ENCODE measurements at places on chromosomes 16 and 17.
A peak's percentile ranks its signal among the peaks of the same experiment; 100 is the strongest.

- no peak for DNase-seq
These were observed 27.2 kb downstream of the CLEC16A start for GRCh38 chr16:10971560-10971961.

DNA sequence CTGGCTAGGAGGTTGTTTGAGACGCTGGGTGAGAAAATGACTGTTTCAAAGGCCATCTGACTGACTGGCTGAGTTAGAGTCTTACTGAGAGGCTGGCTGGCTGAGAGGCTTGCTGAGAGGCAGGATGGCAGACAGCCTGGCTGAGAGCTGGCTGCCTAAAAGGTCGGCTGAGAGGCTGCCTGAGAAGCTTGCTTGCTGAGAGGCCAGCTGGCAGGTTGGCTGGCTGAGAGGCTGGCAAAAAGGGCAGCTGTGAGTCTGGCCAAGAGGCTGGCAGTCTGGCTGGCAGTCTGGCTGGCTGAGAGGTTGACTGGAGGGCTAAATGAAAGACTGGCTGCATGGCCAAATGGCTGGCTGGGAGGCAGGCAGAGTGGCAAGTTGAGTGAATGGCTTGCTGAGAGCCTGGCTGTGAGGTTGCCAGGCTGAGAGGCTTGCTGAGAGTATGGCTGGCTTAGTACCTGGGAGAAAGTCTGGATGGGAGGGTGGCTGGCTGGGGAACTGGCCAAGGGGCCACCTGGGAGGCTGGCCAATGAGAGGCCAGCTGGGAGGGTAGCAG is 35.3 kb upstream of the ACSM2B start:
- no peak for DNase-seq

GRCh38 chr17:81513753-81514488 is 1.3 kb upstream of the ACTG1 start:
- DNase-seq = no peak

GRCh38 chr17:36188891-36189306 is 7.7 kb downstream of the CCL3L1 start:
- no peak for DNase-seq

- DNase-seq = no peak
These were observed 54.6 kb downstream of the WDR45B start for GRCh38 chr17:82593590-82594087.

GRCh38 chr17:82228278-82228841 is 482 bp upstream of the SLC16A3 start:
- peak; percentile 55 for DNase-seq

GRCh38 chr17:11668618-11669017 is 70.3 kb downstream of the DNAH9 start:
- no peak for DNase-seq

DNA sequence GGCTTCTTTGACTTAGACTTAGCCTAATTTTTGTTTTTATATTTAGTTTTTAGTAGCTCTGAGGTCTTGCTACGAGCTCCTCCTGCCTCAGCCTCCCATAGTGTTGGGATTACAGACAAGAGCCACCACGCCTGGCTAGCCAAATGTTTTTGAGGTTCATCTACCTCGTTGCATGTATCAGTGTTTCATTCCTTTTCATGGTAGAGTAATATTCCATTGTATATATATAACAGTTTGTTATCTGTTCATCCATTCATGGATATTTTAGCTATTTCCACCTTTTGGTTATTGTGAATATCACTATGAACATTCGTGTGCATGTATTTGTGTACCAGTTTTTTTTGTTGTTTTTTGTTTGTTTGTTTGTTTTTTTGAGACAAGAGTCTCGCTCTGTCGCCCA is 12.2 kb downstream of the NOL11 start:
- DNase-seq = no peak

DNA sequence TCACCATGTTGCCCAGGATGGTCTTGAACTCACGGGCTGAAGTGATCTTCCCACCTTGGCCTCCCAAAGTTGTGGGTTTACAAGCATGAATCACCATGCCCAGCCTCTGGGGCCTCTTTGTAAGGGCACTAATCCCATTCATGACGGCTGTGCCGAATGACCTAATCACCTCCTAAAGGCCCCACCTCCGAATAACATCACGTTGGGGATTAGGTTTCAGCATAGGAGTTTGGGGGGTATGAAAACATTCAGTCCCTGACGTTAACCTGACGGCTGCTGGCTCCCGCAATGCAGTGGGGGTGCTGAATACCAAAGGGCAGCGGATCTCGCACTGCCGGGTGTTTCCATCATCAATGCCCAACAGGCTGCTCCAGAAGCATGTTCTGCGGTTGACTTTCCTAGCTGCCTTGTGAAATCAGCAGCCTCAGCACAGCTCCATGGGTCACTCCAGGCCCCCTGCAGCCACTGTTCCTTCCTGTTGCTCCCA is 120.8 kb upstream of the SEC14L1 start:
- no peak for DNase-seq

- no peak for DNase-seq
These were observed 212.5 kb downstream of the KATNIP start for GRCh38 chr16:27762441-27762840.

DNA sequence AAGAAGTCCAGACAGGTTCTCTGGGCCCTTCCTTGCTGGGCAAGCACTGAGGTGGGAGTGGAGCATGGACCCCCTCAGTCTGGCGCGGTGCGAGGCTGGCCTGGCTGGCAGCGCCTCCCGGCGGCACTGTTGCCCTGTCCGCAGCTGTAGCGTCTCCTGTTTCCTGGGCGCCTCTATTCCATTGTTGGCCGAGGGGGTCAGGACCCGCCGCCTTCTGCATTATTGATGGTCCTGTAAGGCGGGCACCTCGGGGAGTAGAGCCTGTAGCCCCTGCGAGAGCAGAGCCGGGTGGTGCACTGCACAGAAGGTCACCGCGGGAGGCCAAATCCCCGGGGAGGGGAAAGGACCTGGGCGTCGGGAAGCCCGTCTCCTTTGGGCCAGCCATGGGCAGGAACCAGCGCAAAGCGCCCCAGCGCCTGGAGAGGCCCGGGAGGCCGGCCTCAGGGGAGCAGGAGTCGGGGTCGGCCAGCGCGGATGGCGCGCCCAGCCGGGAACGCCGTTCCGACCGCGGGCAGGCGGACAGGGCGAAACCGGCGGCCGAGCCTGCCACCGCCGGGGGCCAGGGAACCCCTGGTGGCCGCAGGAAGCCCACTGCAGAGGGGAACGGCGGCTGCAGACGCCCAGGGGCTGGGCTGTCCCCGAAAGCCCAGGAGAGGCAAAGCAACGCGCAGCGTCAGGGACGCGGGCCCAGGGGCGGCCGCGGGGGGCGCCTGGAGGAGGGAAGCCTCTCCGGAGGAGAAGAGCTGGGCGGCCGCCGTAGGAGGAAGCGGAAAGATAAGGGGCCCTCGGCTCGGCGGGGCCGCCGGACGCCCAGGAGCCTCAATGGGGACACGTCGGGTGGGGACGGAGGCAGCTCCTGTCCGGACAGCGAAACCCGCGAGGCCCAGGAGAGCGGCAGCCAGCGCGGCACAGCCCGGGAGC is at the start of gene MYO15B:
MYO15B (plus strand) TSS at position 126 of the 921 bp plus-strand sequence; CDS start at position 384, 258 bp downstream.
- DNase-seq = peak; percentile 80

GRCh38 chr16:2022723-2023091 is 3.1 kb downstream of the NPW start:
- no peak for DNase-seq

GRCh38 chr17:6599364-6599763 is 41.1 kb downstream of the KIAA0753 start:
- DNase-seq = peak; percentile 2

DNA sequence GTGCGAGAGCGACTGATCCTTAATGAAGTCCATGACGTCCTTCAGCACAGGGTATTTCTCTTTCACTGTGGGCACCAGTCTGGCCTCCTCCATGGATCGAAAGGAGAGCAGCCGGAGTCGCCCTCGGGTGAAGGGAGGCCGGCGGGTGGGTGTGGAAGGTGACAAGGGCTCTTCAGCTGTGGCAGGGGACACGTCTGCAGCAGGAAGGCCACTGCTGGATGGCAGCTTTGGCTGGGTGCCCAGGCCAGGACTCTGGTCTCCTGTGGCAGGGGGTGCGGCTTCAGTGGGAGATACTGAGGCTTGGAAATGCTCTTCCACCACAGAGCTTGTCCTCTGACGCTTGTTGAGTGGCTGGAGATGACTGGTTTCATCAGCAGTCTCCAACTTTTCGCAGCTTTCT is 78.5 kb downstream of the ZZEF1 start:
- DNase-seq = no peak

- no peak for DNase-seq
These were observed 12.6 kb upstream of the CDR2 start for GRCh38 chr16:22386976-22387375.

DNA sequence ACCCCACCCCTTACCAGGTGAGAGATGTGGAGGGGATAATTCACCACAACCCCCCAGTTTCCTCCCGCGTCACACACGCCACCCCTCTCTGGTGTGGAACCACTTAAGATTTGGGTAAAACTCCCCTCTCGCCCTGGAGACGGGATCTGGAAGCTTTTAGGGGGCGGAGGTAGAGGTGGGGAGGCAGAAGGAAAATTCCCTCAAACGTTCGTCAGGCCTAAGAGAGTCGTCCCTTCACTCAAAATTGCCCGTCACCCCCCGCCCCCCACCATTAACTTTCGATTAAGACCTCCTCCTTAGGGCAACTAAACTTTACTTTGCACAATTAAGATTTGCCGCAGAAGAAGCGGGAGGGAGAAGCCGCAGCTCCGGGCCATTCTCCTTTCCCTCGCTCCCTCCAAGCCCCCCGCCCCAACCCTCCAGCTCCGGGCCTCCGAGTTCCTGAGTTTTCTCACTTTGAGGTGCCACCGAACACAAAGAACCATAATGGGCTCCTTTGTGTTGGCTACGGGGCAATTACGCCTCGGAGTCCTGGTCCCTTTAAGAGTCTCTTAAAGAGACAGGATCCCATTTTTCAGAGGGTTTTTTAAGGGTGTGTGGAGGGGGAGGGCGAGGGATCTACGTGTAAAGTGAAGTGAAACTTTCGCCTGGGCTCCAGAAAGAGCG is 985 bp upstream of the FZD2 start:
- peak; percentile 26 for DNase-seq

DNA sequence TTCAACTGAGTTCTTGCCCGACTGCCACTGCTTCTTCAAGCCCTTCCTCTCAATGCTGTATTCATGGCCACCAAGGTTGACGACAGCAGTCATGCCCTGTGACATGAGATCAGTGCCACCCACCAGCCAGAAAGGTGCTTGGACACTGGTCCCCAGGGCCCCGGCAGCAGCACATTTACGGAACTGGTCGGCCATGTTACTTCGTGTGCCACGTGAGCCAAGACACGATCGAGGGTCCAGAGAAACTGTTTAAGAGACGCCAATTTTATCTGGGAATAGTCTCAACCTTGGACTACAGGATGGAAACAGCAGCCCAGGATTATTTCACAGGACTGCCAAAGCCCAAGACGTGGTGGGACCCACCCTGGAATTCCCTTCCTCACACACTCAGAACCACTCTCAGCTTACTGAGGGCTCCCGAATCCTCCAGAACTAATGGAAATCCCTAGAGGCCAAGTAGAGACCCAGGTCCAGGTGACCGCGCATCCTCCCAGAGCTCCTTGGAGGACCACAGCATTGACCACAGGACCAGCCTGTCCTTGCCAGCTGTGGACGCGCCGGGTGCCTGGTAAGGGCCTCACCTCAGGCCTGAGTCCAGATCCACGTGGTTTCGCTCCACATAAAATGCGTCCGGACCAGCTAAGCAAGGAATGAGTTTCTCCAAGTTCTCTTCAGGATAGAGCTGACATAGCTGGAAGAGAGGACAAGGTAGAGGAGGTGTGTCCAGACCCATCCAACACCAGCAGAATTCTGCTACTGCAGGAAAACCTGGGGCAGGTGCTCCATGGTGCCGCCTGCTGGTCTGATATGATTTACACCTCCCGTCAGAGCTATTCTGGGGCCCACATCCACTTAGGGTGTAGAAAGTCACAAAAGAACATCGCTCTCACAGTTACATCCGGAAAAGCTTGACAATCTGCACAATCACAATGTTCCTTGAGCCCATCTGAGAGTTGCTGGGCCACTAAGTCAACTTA is 28.2 kb downstream of the MAP1LC3B start:
- DNase-seq = no peak

DNA sequence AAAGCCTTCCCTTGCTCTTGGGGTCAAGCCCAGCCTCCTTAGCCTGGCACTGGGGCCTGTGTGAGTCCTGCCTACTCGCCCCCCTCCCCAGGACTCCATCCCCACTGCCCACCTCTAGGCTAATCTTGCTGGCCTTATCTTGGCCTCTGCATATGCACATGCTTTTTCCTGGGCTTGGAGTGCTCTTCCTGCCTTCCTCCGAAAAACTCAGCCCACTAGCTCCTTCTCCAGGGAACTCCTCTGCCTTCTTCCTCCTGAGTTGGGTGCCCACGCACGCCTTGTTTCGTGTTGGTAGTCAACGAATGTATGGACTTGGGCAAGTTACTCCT is 16.5 kb downstream of the TBX2 start:
- DNase-seq = no peak

DNA sequence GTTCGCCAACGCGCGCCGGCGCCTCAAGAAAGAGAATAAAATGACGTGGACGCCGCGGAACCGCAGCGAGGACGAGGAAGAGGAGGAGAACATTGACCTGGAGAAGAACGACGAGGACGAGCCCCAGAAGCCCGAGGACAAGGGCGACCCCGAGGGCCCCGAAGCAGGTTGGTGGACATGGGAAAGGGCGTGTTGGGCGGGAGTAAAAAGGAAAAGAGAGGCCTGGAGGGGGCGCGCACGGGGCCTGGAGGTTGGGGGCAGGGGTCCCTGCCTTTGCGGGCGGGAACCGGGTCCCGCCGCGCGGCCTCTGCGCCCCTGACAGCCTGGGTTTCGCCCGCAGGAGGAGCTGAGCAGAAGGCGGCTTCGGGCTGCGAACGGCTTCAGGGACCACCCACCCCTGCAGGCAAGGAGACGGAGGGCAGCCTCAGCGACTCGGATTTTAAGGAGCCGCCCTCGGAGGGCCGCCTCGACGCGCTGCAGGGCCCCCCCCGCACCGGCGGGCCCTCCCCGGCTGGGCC is 2.1 kb downstream of the IRX5 start:
- no peak for DNase-seq

GRCh38 chr16:9099131-9099625 is 7.7 kb downstream of the HAPSTR1 start:
- no peak for DNase-seq

DNA sequence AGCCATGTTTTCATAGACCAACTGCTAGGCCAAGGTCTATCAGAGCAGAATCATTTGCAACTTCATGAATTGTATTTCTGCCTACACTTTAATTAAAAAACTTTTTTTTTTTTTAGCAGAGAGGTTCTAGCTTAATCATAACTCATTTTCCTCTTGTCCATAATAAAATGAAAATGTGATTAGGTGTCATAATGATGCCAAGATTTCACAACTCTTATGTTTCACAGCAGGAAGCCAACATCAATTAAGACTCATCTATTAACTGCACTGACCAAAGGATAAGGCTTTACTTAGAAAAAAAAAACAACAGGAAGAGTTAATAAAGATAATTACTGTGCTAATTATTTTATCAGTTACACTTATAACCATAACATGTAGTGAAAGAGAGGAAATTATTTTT is 18.9 kb upstream of the RNF43 start:
- DNase-seq = no peak

GRCh38 chr17:76510831-76511244 is 9.6 kb upstream of the RHBDF2 start:
- no peak for DNase-seq

DNA sequence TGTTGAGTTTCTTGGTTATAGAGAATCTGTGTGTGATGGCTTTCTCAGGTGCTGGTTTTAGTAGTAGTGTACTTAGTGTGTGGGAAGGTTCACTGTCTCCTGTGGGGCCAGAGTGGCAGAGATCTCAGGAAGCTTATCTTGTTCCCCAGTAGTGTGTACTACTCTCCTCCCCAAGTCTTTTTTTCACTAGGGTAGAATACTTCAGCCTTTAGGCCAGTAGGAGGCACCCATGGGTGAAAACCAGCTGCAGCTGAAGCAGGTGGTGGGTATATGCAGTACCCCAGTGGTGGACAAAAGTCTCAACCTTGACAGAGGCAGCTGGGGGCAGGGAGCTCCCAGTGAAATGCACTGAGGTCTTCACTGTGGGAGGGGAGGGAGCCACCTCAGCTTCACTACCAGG is 109.9 kb downstream of the PHKB start:
- no peak for DNase-seq
